ENCODE measurements at places on chromosomes 12 and 14.

DNA sequence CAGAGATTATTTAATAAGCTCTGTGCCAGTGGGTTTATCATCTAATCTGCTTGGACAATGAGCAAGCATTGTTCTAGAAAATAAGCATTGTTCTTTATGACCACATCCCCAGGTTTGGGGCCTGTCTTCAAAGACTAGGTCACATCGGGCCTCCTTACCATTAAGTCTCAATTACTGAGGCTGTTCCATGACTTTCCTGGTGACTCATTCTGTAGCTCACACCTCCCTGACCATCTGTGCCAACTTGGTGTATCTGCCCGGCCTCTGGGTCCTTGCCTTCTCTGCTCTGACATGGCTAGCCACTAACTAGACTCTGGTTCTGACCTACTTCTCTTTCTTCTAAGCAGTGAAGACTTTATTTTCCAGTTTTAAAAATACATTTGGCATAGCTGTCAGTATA, 44.4 kb upstream of the PLEKHA5 start:
- no peak for DNase-seq

- no peak for DNase-seq
Observed at GRCh38 chr14:102629011-102629444, 36.6 kb downstream of the RCOR1 start.

DNA sequence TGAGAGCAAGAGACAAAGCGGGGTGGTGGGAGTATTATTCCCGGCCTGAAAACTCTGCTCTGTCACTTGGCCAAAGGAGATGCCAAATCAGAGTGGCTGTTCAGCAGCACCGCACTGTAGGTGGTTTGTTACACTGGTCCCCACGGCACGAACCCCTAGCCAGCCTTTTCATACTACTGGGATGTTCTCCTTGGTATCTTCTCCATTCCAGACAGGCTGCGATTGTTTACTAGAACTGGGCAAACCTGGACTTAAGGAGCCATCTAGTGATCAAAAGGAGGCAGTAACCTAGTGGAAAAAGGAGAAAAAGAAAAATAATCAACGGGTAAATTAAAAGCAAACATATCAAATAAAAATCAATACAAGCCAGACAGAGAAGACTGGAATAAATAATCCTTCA, 58.9 kb upstream of the TMTC2 start:
- DNase-seq = no peak

DNA sequence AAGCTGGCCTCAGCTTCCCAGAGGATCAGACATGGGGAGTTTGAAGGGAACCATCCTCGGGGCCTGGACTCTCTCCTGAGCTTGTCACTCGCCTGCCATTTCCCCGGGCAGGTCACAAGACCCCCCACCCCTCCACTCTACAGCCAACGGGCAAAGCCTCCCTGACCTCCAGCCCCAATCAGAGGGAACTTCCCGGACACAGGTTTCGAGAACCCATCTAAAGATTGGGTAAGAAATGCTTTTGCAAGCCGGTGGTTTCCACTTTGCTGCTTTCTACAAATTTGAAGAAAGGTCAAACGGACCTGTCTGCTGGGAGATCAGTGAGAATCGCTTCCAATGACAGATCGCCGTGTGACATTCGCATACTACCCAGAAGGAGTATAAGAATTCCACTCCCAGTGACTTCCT, 89.6 kb downstream of the SCARB1 start:
- no peak for DNase-seq

GRCh38 chr12:117139025-117139717, 40.0 kb upstream of the TESC start:
- DNase-seq = no peak

DNA sequence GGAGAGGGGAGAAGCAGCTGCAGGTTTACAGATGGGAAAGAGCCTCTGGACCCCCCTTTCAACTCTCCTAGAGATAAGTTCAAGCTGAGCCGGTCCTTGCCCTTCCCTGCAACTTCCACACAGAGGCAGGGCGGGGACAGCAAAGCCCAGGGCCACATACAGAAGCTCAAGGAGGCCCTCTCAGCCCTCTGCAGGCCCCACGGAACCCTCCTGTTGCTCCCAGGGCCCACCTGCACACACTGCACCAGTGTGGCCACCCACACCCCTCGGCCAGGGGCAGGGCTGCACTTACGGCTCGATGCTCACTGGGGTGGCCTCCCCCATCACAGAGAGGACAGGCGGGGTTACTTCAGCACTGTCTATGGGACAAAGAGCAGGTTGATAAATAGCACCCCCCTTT, 13.0 kb upstream of the PNMA1 start:
- no peak for DNase-seq
